ENCODE measurements at places on chromosomes 13 and 19.
A peak's percentile ranks its signal among the peaks of the same experiment; 100 is the strongest.

DNA sequence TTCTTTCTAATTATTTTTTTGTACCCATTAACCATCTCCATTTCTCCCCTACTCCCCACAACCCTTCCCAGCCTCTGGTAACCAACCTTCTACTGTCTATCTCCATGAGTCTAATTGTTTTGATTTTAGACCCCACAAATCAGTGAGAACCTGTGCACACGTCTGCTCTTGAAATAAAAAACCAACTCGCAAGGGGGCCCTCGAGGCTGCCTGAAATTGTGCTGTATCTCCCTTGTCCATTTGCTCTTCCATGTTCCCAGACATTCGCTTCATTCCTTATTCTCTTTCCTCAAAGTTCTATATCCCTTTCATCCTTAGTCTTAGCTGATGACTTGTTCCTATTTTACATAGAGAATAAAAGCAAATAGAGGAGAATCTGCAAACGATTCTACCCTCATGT is 95.0 kb downstream of the GPC5 start:
- no peak for DNase-seq

- no peak for DNase-seq
Measured at GRCh38 chr13:78061806-78062205, 143.2 kb upstream of the EDNRB start.

GRCh38 chr13:97111756-97112155 is 110.4 kb upstream of the MBNL2 start:
- no peak for DNase-seq

GRCh38 chr19:55452749-55453346 is 8.6 kb downstream of the ISOC2 start:
- peak; percentile 25 for DNase-seq

DNA sequence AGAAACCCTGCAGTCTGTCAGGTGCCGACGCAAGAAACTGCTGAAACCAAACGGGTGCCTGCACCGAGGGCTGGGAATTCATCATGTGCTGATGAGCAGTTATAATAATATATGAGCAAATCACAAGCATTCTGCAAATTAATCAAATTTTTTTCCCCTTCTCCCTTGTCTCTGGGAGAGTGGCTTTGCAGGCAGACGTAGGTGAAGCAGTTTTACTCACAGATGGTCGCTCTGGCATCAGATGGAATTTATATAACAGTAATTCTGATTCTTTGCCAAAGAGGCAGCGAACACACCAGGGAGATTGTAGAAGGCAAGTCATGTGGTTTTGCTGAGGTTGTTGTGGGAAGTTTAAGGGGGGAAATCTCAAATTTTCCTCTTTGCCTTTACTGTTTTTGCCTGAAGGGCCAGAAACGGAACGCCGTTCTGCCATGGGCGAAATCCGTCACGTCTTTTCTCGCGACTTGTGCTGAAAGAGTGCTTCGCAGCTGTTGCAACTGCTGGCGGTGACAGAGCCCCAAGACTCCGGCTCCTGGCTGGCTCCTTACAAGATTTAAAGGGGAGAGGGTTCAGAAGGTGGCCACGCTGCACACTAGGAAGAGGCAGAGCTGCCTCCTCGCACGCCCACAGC is 320.1 kb downstream of the ZNF536 start:
- DNase-seq = no peak

- DNase-seq = no peak
Measured at GRCh38 chr13:99316657-99317256, 9.6 kb upstream of the GPR183 start.

GRCh38 chr19:13172346-13173138 is 22.3 kb downstream of the IER2 start:
- DNase-seq = no peak

DNA sequence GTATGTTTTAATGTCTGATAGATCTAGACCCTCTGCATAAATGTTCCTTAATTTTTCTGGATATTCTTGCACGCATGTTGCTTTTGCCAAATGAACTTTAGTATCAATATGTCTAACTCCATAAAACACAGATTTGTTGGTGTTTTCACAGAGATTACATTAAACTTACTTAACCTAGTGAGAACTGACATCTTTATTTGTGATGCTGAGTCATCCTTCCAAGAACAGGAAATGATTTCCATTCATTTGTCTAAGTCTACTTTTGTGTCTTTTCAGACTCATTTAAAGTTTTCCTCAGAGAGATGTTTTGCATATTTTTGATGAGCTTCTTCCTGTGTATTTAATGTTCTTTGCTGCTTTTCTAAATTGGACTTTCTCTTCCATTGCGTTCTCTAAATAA is 184.0 kb downstream of the SLC7A1 start:
- DNase-seq = peak; percentile 6

GRCh38 chr13:33191425-33192210 is 93.9 kb downstream of the STARD13 start:
- no peak for DNase-seq

DNA sequence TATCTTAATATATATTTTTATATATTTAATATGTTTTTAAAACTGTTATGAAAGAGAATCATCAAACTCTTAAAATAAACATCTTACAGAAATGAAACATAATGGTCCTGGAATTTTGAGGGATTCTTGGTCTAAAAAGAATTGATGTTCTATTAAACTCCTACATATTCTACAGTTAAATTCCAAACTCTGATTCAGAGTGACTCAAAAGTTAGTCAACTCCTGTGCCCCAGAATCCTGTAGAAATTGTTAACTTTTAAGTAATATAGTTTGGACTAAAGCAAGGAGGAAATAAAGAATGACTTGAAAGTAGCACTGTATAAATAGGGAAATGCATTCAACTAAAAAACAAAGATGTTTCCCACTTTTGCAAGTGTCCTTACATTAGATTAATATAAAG is 47.7 kb downstream of the FNDC3A start:
- DNase-seq = peak; percentile 47

DNA sequence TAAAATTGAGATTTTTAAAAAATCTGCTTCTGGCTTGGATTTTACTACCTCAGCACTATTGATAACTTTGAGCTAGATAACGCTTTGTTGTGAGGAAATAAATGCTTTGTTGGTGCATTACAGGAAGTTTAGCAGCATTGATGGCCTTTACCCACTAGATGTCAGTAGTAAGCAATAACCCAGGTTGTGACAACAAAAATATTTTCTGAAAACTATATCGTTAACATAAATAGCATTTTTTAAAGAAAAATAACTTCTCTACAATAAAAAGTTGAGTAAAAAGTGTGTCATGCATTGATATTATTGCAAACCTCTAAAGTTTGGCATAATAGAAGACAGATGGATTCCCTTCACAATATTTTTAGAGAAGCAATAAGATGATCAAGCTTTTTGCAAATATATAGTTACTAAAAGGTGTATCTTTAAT is 1246.5 kb downstream of the UQCRFS1 start:
- DNase-seq = no peak

DNA sequence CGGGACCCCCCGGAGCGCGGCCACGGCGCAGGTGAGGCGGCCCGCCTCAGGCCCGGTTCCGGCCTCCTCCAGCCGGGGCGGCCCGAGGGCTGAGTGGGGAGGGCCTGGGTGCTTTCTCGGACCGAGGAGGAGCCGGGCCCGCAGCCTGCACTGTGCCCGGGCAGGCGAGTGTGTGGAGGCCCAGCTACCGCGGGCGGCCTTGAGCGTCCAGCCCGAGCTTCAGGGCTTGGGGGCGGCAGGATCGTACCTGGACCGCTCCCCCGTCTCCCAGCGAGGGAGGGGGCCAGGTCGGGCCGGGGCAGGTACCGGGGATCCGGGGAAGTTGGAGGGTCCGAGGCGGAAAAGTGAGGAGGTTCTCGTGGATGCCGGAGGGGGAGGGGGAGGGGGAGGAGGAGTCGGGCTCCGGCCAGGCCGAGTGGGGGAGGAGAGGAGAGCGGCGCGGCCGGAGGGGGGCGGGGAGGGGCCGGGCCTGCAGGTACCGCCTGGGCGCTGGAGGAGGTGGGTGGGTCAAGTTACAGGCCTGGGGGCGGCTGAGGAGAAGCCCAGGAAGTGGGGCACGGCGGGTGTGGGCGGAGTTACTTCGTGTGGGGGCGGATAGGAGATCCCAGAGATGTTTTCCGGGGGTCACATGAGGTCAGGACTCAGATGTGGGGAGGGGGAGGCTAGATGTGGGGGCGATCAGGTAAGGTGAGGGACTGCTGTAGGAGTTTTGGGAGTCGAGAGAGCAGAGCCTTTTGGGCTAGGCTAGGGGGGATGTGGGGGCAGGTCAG is 545 bp downstream of the NACC1 start:
- DNase-seq = no peak

DNA sequence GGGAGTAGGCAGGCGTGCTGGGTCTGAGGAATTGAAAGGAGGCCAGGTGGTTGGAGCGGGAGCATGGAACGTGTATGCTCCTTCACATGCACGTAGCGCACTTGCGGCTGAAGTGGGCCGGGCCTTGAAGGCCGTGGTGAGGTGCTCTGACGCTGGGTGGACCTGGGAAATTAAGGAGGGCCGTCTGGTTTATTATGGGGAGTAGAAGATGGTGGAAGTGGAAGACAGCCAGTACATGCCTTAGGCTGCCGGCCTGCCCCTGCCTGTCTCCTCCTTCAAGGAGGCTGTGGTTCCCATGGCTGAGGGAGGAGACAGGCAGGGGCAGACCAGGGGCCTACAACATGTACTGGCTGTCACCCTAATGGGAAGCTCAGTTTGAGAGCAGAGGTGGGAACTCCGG is 23.9 kb downstream of the GATAD2A start:
- DNase-seq = no peak

DNA sequence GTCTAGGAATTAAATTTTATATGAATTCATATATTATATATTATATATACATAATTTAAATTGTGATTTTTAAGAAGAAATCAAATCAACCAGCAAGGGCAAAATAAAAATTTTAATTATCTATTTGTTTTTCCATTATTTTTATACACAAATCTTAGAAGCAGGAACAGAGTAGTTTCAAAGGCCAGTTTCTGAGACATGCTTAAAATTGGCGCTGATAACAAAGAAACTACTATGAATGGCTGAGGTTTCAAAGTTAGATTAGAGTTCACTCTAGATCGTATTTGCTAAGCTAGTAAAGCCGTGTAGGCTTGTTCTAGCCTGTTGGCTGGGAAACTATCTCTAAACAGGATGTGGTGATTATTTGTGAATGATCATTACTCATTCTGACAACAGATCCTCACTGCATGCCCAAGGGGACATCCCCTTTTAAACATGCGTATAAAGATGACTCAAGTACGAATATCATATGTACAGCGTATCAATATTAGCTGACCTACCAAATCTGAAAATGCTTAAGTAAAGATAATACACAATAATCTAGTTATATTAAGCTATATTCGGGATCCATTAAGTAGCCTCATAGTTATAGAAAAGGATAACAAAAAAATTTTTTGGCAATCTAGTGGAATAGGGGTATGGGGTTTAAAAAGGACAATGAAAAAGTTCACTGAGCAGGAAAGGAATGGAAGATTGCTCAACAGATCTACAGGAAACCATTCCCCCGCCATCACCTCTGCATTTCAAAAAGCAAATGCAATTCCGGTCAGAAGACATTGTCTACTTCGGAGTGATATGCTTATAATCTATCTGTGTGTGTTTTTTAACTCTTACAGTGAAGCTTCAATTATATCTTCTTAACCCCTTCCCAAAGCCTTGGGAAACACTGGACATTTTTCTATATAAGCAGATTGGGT is 150.1 kb downstream of the SHISA2 start:
- no peak for DNase-seq

- DNase-seq = no peak
Measured at GRCh38 chr13:27635266-27635665, 13.6 kb downstream of the POLR1D start.

- DNase-seq = no peak
Measured at GRCh38 chr13:57044910-57045309, 95.8 kb upstream of the PRR20A start.

- DNase-seq = no peak
Measured at GRCh38 chr13:23680845-23681669, 110.8 kb downstream of the TNFRSF19 start.

GRCh38 chr19:2567580-2567979 is 91.7 kb downstream of the GADD45B start:
- no peak for DNase-seq

DNA sequence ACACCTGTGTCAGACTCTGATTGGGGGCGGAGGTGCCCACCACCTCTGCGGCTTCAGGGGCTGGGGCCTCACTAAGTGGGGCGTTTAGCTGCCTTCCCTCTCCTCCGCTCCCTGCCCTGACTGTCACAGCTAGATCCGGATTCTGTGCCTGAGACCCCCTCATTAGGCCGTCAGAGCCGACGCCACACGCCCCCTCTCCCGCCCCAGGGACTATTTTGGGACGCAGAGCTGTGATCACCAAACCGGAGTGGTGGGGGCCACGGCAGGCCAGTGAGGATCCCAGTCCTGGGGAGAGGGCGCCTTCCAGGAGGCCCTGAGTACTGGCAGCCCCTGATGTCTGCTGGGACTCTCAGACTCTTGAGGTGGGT is 762 bp downstream of the KANK3 start:
- DNase-seq = no peak

GRCh38 chr13:113298043-113298945 is 1.3 kb downstream of the LAMP1 start:
- no peak for DNase-seq

GRCh38 chr19:31527443-31527842 is 178.2 kb upstream of the TSHZ3 start:
- DNase-seq = no peak

GRCh38 chr13:87779426-87779825 is 108.3 kb downstream of the SLITRK5 start:
- DNase-seq = no peak

DNA sequence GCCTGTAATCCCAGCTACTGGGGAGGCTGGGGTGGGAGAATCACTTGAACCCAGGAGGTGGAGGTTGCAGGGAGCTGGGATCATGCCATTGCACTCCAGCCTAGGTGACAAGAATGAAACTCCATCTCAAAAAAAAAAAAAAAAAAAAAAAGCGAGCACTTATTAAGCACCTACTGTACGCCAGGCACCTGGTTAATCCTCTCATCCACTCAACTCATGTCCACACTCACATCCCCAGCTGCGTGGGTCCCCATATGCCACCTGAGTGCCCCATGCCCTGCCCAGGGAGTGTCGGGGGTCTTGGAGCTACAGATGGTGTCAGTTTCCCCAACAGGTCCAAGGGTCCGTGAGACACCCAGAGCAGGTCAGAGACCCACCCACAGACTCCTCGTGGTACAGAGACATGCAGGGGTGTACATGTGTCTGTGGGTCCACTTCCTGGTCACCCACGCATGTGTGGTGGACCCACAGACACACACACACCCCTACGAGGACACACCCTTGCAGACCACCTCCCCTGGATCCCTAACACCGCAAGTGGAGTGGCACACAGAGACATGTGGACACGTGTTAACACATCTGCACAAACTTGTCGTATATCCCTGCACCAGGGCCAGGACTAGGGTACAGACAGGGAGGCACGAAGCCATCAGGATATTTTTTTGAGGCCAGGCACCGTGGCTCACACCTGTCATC is 3.5 kb downstream of the INSL3 start:
- no peak for DNase-seq
